ENCODE measurements at places on chromosomes 1 and 21.

DNA sequence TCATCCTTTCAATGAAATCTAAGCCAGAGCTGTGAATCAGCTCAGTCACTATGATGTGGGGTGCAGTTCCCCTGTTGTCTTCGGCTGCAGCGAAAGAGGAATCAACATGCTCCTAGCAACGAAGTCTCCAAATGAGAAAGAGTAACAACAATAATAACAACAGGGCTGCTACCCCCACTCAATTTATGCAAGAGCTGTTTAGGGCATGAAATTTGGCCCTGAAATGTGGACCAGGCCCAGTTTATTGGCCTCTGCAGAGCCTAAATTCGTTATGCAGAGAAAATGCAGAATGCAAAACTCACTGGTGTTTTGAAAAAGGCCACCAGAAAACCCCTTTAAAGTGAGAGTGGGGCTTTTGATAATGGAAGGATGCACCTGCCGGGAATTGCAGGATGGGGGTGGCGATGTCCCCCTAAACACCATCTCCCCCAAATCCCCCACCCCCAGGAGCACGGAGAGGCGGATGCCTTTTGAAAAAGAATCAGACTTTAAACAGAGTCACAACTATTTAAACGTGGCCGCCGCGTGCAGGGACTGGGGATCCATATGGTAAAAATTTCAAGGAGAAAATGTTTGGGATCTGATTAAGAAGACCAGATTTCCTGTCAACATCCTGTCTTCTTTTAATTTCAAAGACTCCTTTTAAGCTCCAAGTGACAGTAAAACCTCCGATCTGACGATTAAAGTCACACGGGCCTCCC, 1.9 kb downstream of the RUNX3 start:
- DNase-seq: peak; percentile 14

DNA sequence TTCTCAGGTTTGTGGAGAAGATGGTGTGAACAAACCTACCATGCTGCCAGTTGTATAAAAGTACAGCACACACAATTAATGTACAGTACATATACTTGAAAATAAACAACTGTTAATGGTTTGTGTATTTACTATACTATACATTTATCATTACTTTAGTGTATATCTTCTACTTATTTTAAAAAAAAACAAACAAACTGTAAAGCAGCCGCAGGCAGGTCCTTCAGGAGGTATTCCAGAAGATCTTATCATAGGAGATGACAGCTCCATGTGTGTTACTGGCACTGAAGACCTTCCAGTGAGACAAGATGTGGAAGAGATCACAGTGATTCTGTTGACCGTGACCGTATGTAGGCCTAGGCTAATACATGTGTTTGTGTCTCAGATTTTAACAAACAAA, 155.7 kb downstream of the COP1 start:
- DNase-seq: no peak

DNA sequence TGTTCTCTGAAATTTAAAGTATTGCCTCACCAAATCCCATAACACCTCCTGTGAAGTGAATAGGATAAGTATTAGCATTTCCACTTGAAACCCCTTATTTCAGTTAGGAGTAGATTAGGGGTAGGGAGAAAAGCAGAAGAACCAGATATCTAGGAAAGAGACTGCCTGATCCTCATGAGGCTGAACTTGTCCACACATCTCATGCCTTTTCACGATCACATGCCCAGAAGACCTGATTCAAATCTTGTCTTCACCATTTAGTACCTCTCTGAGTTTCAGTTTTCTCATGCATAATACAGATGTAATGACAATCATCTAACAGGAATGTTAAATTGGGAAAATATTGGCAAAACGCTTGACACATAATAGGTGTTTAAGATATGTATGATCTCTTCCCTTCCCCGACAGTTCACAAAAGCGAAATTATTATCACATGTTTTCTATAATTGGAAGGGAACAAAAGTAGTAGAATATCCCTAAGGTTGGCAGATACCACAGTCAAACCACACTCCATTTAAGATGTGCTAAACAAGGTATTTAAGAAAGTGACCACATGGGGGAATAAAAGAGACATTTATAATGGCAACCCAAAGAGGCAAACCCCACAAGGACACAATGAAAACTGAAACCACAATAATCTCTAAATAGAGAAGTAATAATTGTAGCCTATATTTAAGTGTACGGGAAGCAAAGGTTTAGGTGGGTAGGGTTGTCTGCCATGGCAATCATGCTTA, 25.2 kb downstream of the GFI1 start:
- DNase-seq: peak; percentile 53

DNA sequence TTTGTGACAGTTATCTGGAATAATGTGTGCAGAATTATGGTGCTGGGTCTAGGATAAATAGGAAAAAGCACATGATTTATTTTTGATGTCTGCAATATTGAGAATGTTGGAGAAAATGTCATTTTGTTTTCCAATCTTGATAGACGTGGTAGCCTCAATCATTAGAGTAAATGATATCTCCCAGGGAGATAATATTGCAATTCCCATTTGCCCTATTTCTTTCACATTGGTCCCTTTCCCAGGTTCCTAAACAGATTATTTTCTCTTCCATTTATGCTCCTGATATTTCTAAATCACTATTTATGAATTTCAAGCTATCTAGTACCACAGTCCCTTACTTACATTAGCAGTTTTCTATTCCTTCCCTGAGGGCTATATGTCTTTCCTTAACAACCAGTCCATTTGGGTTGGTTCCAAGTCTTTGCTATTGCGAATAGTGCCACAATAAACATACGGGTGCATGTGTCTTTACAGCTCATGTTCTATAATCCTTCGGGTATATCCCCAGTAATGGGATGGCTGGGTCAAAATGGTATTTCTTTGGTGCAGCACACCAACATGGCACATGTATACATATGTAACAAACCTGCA, 447.3 kb downstream of the PLA2G4A start:
- DNase-seq: no peak

- peak; percentile 9 for DNase-seq
Observed at GRCh38 chr1:10679496-10680220, 116.8 kb downstream of the CASZ1 start.

- peak; percentile 97 for DNase-seq
Observed at GRCh38 chr1:3774946-3775489, 2.5 kb downstream of the SMIM1 start.

DNA sequence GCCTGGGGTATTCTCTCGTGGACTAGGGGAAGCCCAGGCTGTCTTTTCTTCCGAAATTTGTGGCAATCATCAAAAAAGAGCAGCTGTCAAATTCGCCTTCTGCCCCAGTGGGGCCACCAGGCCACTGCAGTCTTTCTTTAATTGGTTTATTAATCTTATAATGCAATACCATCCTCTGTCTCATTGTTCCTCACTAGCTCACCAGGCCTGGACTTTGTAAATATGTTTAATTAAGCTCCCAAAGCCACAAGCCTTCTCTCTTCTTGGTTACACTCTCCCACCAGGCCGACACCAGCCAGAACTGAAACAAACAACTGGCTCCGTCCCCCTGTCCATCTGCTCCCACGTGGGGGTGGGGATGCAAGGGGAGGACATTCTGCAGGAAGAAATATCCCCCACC, 22.0 kb upstream of the CAMK1G start:
- no peak for DNase-seq

- DNase-seq: no peak
Observed at GRCh38 chr1:47374501-47374900, 40.9 kb downstream of the CMPK1 start.

DNA sequence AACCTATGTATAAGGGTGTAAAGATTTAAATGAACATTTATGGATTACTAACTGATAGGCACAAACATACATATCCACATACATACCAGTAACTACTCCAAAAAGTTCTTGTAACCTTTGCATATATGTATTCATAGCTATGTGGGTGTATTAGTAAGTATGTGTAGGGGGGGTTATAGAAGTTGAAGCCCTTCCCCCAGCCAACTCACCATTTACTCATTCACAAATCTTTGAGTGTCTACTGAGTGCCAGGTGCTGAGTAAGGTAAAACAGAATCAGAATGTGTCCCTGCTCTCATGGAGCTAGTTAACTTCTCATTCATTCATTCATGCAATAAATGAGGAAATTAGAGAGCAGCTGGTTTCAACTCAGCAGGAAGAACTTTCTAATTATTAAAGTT, 1.3 kb downstream of the C1orf146 start:
- no peak for DNase-seq

- no peak for DNase-seq
Observed at GRCh38 chr1:175217721-175218531, 25.4 kb upstream of the KIAA0040 start.

- DNase-seq: no peak
Observed at GRCh38 chr1:232678185-232678886, 48.4 kb upstream of the SIPA1L2 start.

DNA sequence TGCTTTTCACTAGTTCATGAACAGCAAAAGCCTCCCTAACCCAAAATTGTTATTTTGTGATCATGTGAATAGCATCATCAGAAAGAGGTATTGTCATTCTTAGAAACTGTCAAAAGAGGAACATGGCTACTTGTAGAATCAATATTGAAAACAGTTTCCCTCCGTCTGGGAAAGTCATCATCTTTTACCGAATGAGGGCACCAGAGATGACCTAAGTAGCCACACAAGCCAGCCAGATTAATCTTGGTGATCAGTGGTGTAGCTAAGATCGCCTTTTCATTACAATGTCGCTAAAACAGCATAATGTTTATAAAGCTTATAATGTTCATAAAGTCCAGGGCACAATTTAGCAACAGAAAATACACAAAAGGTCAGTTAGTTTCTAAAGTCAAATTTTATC, 136.1 kb downstream of the SIPA1L2 start:
- DNase-seq: no peak

DNA sequence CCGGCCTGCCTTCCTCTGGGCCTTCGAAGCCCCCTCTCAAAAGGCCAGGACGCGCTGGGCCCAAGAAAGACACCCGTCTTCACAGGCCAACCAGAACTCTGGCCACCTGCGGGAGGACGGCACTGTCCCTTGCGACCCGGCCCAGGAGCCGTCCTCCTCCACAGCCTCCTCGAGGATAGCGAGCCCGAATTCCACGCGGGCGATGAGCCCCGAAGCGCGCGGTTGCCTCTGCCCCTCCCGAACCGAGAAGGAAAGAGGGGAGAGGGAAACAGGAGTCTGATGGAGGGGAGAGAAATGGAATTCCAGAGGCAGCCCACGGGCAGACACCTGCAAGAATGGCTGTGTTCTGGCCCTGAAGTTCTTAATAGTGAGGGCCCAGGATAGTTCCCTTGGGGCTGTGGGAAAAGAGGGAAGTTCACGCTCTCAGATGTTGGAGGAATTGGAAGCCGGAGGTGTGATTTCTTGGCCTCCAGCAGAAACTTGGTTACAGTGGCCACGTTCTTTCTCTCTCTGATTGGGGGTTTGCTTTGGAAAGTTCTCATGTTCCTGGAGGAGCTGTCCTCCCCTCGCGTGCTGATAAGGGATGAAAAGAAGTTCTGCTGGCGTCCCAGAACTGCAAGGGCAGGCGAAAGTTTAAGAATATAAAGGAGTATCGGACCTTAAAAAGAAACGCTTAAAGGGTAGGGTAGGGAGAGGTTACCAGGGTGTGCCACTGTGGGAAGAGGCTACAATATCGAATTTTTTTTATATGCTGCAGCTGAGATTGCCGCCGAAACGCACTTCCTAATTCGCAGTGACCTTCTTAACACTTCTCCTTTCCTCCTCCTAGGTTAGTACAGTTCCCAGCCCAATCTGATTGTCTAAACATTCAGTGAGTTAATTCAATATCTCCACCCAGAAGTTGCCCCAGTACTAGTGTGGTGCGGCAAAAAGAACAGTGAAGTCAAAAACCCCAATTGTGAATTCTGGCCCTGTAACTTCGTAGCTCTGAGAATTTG, 5.8 kb upstream of the SLC44A5 start:
- DNase-seq: no peak

GRCh38 chr1:54500107-54500431, 48.0 kb upstream of the ACOT11 start:
- no peak for DNase-seq

DNA sequence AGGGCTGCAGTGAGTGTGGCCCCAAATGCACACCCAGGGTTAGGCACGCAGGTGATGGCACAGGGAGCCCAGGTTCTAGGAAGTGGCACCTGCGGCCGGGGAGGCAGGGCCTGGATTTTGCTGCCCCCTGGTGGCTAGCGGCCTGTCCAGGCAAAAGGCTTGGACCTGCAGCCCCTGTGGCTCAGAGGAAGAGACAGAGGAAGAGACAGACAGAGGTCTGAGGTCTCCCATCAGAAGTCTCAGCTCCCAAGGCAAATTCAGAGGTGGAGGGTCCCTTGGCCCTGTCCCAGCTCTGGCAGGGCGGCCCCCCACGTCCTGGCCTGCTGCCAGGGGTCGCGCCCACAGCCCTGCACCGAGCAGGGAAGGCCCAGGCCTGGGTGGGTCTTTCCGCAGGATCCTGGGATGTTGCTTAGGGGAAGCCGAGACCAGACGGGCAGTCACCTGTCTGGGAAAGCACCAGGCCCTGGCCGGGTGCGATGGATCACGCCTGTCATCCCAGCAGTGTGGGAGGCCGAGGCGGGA, 8.0 kb upstream of the TNFRSF14 start:
- DNase-seq: peak; percentile 86

DNA sequence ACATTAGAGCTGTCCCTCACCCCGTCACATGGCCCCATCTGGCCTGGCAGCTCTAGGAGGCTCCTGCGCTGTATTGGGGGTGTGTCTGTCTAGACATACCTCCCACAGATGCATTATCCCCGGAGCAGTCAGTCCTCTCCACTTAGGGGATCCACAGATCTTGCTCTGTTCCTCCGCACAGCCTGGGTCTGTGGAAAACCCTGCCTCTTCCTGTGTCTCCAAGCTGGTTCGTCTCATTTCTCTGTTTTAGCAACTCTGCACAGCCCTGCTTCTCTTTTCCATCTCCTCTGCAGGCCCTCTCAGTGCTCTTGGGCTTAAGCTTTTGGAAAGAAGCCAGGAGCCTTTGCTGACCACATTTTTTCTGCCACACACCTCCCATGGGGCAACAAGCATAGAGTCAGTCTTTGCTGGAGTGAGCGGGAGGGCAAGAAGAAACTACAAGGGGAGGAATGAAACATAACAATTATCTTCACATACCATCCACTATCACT, 241.5 kb downstream of the FOXD2 start:
- no peak for DNase-seq

GRCh38 chr1:209805875-209806760, at the start of gene IRF6:
IRF6 (minus strand) TSS chr1:209806142; CDS start chr1:209801413, 4,729 bp downstream.
- DNase-seq: peak; percentile 88

GRCh38 chr1:67717876-67718275, 32.9 kb downstream of the GADD45A start:
- DNase-seq: no peak

- DNase-seq: no peak
Observed at GRCh38 chr1:175857756-175858155, 114.4 kb upstream of the TNR start.

- no peak for DNase-seq
Observed at GRCh38 chr1:10992864-10993263, 19.6 kb upstream of the TARDBP start.

GRCh38 chr1:231322880-231323530, 14.6 kb downstream of the EXOC8 start:
- no peak for DNase-seq

Data from hematopoietic multipotent progenitor cell treated with erythropoietin and hydrocortisone succinate and interleukin-3 and kit ligand, for 8 days (in vitro differentiated cells).